T-helper 2 cell treated with Interferon-gamma antibody and Interleukin-4, amounts not matched to agents 5 μg/mL and 100 μg/mL, for 36 hours (primary cell): ENCODE measurements at places on chromosomes 7 and 10.

- no peak for DNase-seq
Measured at GRCh38 chr10:12165036-12165435, 30.7 kb downstream of the NUDT5 start.

DNA sequence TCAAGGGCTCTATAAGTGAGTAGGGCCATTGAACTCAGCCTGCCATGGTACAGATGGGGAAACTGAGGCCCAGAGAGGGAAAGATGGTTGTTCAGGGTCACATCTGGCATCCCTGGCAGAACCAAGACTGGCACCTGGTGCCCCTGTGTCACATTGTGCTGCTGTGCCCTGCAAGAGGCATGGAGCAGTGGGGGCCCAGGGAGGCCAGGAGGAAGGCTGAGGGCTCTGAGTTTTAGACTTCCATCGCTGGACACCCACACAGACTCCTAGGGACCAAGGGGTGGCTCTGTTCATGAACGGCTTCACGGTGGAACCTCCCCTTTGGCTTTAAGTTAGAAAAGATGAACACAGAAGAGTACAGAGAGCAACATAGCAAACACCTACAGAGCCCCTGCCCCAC, 66.7 kb upstream of the AQP1 start:
- no peak for DNase-seq

GRCh38 chr10:21814866-21815265, 188.7 kb downstream of the DNAJC1 start:
- DNase-seq: no peak

DNA sequence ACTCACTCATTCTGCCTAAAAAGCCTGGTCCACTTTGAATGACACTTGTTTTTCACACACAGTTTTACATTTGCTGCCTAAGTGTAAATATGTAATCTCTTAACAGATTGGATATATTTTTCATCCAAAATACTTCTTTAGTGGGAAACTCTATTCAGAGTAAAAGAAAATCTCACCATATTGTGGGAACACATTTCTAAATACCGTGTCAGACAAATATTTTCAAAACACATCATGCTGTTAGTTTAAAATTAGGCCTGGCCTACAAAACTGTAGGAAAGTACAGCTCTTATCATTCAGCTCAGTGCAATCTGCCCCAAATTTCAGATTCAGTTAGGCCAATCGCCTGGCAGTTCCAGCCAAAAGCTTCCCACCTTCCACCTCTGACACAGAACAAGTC, 849.8 kb downstream of the NXPH1 start:
- DNase-seq: no peak

GRCh38 chr7:140333223-140333622, 65.1 kb downstream of the SLC37A3 start:
- DNase-seq: no peak

DNA sequence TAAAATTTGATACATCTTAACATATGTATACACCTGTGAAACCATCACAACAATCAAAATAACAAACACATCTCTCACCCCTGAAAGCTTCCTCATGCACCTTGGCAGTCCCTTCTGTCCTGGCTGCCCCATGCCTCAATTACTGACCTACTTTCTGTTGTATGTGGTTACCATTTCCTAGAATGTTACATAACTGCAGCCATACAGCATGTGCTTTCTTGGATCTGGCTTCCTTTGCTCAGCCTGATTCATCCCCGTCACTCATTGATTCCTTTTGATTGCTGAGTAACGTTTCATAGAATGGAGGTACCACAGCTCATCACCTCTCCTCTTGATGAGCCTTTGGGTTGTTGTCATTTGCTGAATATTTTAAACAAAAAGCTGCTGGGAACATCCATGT, 165.3 kb downstream of the CELF2 start:
- DNase-seq: no peak
